Bronchial smooth muscle cell (primary cell): ENCODE measurements at places on chromosomes 5 and 9. TPM values are rescaled to one million over a fixed set of nuclear protein-coding genes. Genes with fewer than 3 reads are reported as not detected.

The ACER2 gene
- 1.6 and 1.9 TPM in 2 replicates for total RNA-seq

The PCDHAC1 gene
- total RNA-seq: under 0.01 and 0.09 TPM in 2 replicates

The FAM78A gene
- total RNA-seq: 0.32 and 0.52 TPM in 2 replicates

The DMRT3 gene
- not detected in 2 replicates for total RNA-seq

The ORM2 gene
- total RNA-seq: not detected in 2 replicates

The LHX6 gene
- not detected in 2 replicates for total RNA-seq

The CEL gene
- total RNA-seq: 0.32 and 0.34 TPM in 2 replicates

The SLC34A1 gene
- total RNA-seq: under 0.01 TPM in 1 of 2 replicates, not detected in the other

The OLFM1 gene
- total RNA-seq: 1.1 and 4.5 TPM in 2 replicates

The FBP1 gene
- not detected in 2 replicates for total RNA-seq

The FBP2 gene
- not detected in 2 replicates for total RNA-seq

The PLPP7 gene
- 1.7 and 4.5 TPM in 2 replicates for total RNA-seq

The CTSL gene
- 596 and 746 TPM in 2 replicates for total RNA-seq

The CPLANE1 gene
- total RNA-seq: 11.2 and 12.3 TPM in 2 replicates

The MEIKIN gene
- not detected in 2 replicates for total RNA-seq

The PCDHB9 gene
- total RNA-seq: 0.16 and 0.69 TPM in 2 replicates

The GSN gene
- total RNA-seq: 629 and 992 TPM in 2 replicates

The SLC45A2 gene
- under 0.01 TPM in 1 of 2 replicates, not detected in the other for total RNA-seq

The ARL14EPL gene
- total RNA-seq: 0.69 TPM in 1 of 2 replicates, not detected in the other

The GGTA1 gene
- total RNA-seq: under 0.01 TPM in 1 of 2 replicates, not detected in the other

The CDH18 gene
- total RNA-seq: 0.43 and 4.4 TPM in 2 replicates

The TMEM252 gene
- not detected in 2 replicates for total RNA-seq

The EQTN gene
- total RNA-seq: not detected in 2 replicates

The SPINK4 gene
- 0.95 TPM in 1 of 2 replicates, not detected in the other for total RNA-seq

The PARP8 gene
- total RNA-seq: 7.1 and 8.0 TPM in 2 replicates

The TOR1A gene
- total RNA-seq: 17.7 and 21.0 TPM in 2 replicates

The PDGFRB gene
- 71.1 and 110 TPM in 2 replicates for total RNA-seq

The STPG3 gene
- 0.16 TPM in 1 of 2 replicates, not detected in the other for total RNA-seq

The RHOBTB3 gene
- total RNA-seq: 211 and 296 TPM in 2 replicates

The ACTBL2 gene
- under 0.01 TPM in 1 of 2 replicates, not detected in the other for total RNA-seq

The C9orf153 gene
- 0.09 and 0.32 TPM in 2 replicates for total RNA-seq

The PCDHB13 gene
- 0.32 and 0.94 TPM in 2 replicates for total RNA-seq

The SPATA31E1 gene
- total RNA-seq: under 0.01 TPM in 1 of 2 replicates, not detected in the other

The MARVELD2 gene
- 0.16 and 0.26 TPM in 2 replicates for total RNA-seq

The SLC4A9 gene
- total RNA-seq: not detected in 2 replicates

The TXNDC8 gene
- not detected in 2 replicates for total RNA-seq

The OSMR gene
- total RNA-seq: 20.1 and 36.3 TPM in 2 replicates

The ACOT12 gene
- 0.17 and 0.47 TPM in 2 replicates for total RNA-seq

The PCDHGA7 gene
- total RNA-seq: 5.7 and 11.5 TPM in 2 replicates

The HINT2 gene
- total RNA-seq: 27.3 and 27.7 TPM in 2 replicates

The GALT gene
- 34.5 and 41.1 TPM in 2 replicates for total RNA-seq
